ENCODE measurements at places on chromosomes 4 and X.
A peak's percentile ranks its signal among the peaks of the same experiment; 100 is the strongest.

DNA sequence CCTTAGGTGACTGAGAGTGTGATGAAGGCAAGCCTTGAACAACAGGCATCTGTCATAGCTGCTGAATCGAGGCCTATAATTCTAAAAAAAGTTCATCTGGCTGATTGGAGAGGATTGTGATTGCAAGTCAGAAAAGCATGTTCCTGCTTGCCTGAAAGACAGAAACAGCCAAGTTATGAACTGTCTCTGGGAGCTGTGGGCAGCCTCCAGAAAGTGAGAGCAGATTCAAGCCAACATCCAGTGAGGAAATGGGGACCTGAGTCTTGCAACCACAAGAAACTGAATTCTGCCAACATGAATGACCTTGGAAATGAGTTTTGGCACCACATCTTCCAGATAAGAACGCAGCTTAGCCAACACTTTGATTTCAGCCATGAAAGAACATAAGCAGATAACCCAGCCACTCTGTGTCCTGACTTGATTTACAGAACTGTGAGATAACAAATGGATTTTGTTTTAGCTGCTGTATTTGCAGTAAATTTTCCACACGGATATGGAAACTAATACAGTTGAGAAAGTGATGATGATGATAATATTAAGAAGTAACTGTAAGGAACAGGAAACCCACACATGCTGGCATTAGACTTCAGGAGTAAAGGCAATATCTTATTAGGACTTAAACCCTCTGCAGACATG lies 240.3 kb upstream of the NDST3 start:
- DNase-seq: no peak

- DNase-seq: no peak
These were observed 85.4 kb downstream of the WFS1 start for GRCh38 chr4:6355052-6355451.

GRCh38 chr4:2761035-2761923 lies 5.1 kb upstream of the TNIP2 start:
- peak; percentile 41 for DNase-seq

DNA sequence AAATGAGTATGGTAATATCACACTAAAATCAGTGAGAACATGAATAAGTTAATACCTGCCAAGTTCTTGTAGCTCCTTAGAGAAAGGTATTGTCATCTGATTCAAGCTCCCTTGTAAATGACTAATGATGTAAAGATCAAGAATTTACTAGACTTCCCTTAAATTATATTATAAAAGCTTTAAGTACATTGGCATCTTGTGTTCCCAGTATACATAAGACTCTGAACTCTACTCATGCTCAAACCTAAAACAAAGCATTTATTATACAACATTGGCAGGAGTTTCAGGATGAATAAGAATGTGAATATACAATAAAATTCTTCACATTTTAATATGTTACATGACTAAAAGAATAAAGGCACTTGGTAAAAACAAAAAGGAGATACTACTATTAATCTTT lies 126.8 kb upstream of the UNC5C start:
- DNase-seq: no peak

GRCh38 chrX:130347321-130347720 lies 7.6 kb downstream of the SLC25A14 start:
- DNase-seq: no peak

DNA sequence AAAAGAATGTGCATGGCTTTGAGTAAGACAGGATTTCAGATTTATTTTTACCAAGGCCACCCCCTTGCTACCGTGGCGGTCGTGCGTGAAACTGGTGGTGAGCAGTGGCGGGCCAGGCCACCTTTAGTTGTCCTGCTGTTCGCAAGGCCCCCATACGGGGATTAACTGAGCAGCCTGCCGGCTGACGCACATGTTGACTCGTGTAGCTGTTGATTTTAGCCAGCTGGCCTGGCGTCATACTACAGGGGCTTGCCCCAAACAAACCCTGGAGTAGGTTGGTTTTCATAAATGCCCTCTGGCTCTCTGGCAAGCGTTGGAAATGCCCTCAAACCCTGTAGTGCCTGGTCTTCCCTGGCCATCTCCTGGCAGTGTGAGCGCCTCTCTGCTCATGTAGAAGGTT lies 28.4 kb downstream of the WFS1 start:
- no peak for DNase-seq

DNA sequence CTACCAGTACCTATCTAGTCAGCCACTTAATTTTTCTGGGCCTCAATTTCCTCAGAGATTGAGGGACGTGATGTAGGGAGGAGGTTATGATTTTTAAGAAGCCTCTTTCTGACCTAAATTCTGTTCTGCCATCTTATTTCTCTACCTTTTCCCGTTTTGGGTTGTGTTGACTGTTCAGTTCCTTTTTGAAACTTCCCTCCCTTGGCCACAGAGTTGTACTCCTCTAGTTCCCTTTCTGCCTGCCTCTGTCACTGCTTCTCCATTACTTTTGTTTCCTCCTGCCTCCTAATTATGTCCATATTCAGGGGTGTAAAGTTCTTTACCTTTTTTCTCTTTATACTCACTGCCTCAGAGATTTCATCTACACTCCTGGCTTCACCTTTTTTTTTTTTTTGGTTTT lies 25.4 kb downstream of the CLCN5 start:
- no peak for DNase-seq

DNA sequence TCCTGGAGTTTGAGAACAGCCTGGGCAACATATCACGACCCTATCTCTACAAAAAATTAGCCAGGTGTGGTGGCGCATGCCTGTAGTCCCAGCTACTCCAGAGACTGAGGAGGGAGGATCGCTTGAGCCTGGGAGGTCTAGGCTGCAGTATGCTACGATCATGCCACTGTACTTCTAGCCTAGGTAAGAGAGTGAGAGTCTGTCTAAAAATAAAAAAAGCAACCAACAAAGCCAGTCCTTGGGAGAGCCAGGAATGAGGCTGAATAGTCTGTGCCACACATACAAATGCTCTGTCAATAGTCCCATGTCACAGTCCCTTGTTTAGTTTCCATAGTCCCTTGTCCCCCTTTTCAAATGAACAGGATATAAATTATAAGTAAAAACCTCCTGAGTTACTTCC lies 19.3 kb upstream of the PRSS48 start:
- no peak for DNase-seq

DNA sequence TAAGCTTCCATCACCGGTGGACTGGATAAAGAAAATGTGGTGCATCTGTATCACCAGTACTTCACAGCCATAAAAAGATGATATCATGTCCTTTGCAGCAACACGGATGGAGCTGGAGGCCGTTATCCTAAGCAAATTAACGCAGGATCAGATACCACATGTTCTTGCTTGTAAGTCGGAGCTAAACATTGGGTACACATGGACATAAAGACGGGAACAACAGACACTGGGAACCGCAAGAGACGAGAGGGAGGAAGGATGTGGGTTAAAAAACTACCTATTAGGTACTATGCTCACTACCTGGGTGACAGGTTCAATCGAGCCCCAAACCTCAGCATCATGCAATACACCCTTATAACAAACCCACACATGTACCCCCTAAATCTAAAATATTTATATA lies 16.3 kb upstream of the IDS start:
- no peak for DNase-seq

GRCh38 chr4:114791976-114792375 lies 193.4 kb downstream of the UGT8 start:
- no peak for DNase-seq

DNA sequence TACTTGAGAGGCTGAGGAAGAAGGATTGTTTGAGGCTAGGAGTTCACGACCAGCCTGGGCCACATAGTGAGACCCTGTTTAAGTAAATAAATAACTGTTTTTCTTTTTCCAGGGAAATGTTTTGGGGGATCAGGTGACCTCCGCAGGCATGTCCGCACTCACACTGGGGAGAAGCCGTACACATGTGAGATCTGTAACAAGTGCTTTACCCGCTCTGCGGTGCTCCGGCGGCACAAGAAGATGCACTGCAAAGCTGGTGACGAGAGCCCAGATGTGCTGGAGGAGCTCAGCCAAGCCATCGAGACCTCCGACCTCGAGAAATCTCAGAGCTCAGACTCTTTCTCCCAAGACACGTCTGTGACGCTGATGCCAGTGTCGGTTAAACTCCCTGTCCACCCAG lies 30.5 kb downstream of the ZBTB49 start:
- no peak for DNase-seq

DNA sequence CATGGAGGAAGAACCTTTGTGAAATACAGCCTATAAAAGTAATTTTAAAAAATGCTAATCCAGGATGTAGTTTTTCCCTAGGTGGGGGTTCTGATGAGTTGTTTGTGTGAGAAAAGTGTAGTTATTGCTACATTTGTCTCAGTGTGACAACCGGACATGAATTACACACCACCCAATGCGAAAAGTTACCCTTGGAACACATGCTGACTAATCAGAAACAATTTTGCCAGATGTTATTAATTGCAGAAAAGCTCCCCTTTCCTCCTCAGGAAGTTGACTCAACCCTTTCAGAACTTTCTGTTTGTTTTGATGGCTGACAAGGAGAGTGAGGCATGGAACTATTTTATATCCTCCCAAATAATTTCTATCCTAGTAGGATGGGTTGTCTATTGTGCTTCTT lies 38.1 kb upstream of the EDA2R start:
- no peak for DNase-seq

GRCh38 chr4:166432842-166433241 lies 559.8 kb downstream of the TLL1 start:
- DNase-seq: no peak

DNA sequence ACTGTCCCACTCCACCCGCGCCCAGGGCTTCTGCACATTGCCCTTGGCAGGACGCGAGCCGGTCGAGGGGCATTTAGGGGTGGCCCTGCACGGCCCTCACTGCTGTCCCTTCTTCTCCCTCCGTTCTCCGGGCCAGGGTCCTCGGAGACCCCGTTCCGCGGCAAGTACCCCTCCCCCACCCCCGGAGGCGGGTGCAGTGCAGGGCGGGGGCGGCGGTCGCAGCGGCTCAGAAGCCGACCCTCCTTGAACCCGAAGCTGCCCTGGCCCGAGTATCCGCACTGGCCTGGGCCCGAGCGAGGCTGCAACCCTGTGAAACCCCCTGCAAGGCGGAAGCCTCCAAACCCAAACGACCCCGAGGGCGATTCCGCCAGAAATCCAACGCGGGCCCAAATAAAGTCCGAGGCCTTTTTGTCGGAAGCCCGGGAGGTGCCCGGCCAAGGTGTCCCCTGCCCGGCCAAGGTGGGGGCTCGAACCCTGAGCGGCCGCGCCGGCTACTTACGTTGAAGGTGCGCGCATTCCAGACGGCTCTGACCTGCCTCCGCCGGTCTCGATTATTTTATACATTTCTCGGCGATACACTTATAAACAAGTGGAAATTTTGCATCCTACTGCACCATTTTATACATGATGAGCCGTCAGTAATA lies 53.1 kb upstream of the TMEM33 start:
- no peak for DNase-seq

DNA sequence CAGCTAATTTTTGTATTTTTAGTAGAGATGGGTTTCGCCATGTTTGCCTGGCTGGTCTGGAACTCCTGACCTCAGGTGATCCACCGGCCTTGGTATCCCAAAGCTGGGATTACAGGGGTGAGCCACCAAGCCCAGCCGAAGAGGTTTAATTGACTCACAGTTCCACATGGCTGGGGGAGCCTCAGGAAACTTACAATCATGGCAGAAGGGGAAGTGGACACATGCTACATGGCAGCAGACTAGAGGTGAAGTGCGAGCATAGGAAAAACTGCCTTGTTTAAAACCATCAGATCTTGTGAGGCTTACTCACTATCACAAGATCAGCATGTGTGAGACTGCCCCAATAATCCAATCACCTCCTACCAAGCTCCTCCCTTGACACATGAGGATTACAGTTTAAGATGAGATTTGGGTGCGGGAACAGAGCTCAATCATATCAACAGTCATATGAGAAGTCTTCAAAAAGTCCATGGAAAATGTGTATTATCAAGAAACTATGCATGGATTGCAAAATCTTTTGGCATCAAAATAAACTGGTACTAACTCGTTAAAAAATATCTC lies 25.8 kb upstream of the RPL39 start:
- DNase-seq: no peak

GRCh38 chrX:66399273-66399672 lies 235.2 kb downstream of the HEPH start:
- no peak for DNase-seq

GRCh38 chrX:38561951-38562719 lies 793 bp downstream of the TSPAN7 start:
- peak; percentile 3 for DNase-seq

DNA sequence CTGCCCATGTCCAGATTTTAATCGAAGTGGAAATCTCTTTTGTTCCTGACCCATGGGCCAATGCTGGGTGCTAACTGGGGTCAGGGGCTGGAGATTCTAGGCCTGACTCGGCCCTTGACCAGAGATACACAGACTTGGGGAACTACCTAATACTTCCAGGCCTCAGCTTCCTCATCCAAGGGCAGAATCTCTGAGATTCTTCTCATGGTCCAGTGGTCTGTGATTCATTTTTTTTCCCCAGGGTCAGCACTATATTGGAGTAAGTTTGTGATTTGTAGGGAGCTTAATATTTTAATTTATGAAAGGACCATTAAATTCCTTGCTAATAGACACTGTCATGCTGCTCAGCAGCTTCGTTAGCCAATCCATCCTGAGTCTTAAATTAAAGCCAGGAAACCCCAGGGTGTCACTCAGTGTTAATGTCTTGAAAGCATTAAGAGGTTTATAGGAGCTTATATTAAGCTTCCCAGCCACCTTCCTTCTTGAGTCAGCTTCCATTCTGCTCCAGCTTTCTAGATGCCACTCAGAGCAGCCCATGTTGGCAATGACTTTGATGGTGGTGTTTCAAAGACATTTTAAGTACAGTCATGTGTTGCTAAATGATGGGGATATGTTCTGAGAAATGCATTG lies 27.0 kb upstream of the PROM1 start:
- DNase-seq: no peak

- no peak for DNase-seq
These were observed 57.2 kb downstream of the USP38 start for GRCh38 chr4:143241892-143242291.

DNA sequence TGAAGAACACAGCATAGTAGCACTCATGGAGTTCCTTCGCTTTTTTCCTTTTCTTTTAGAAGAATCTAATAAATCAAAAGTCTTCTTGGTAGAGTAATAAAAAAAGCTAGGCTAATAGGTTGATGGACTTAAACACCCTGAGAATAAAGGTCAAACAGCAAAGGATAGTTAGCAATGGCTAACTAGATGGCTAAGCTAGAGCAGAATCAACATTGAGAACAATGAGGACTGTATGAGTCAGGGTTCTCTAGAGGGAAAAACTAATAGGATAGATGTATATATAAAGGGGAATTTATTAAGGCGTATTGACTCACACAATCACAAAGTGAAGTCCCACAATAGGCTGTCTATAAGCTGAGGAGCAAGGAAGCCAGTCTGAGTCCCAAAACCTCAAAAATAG lies 550.9 kb downstream of the GLUD2 start:
- DNase-seq: no peak

- no peak for DNase-seq
These were observed 777.7 kb downstream of the STIM2 start for GRCh38 chr4:27638163-27638915.

- DNase-seq: no peak
These were observed 1794.9 kb upstream of the TENM3 start for GRCh38 chr4:180448306-180448705.

GRCh38 chr4:165541851-165542459 lies 163.1 kb downstream of the CPE start:
- no peak for DNase-seq

- DNase-seq: no peak
These were observed 177.6 kb downstream of the IQCM start for GRCh38 chr4:149638073-149638472.

- no peak for DNase-seq
These were observed 56.9 kb downstream of the MAD2L1 start for GRCh38 chr4:120009731-120010130.

GRCh38 chr4:15658136-15658770 lies 3.1 kb upstream of the FBXL5 start:
- no peak for DNase-seq
